ENCODE measurements at places on chromosomes 6 and 20.
A peak's percentile ranks its signal among the peaks of the same experiment; 100 is the strongest.

GRCh38 chr6:167444602-167445346 is 119.9 kb downstream of the TTLL2 start:
- DNase-seq, result no peak

GRCh38 chr20:40765814-40766480 is 76.9 kb upstream of the MAFB start:
- DNase-seq, result no peak

DNA sequence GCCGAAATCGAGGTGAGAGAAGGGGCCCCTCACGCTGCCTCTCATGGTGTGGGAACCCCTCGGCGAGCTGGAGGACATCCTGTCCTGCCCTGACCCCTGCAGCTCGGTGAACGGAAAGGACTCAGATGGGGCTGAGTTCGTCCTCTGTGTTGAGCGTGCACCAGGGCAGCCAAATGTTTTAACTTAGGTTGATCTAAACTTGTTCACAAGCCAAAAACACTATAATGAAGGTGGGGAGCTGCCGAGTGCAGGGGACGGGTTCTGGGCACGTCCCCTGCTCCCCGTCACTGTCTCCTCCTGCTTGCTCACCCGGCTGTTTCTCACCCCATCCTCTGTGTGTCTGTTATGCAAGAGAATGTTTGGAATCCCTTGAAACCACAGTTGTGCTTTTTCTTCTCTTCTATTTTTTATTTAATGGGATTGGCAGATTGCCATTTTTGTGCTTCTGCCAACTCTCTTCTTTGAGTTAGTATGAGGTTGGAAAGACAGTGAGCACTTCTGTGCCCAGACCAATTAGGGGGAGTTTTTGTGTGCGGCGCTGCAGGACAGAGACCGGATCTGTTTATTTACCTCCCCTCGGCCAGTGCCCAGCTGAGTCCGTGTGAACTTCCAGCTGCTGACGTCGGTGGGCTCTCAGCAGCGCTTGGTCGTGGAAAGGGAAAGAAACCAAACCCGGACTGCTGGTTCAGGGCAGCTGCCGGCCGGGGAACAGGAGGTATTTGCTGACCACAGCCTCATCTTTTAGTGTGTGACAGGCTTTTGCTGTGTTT is 158.1 kb downstream of the DTNBP1 start:
- no peak for DNase-seq

- no peak for DNase-seq
Observed at GRCh38 chr6:169380493-169380892, 126.8 kb upstream of the THBS2 start.

GRCh38 chr20:38602185-38602581 is 574 bp downstream of the ARHGAP40 start:
- no peak for DNase-seq

DNA sequence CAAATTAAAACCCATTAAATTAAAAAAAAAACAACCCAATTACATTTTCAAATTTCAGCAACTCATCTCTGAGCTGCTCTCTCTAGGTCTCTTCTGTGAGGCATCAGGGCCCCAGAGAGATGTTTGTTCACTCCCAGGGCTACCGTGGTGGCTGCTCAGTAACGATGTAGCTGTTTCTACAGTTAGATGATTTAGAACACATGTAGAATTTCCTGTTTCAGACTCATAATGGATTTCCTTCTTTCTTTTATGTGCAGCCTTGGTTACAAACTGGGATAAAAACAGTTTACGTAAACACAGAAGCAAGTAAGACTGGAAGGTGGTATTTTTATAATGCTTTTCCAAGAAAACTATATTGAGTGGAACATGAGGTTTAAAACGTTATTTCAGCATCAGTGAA is 116.1 kb upstream of the CCN2 start:
- DNase-seq, result no peak

DNA sequence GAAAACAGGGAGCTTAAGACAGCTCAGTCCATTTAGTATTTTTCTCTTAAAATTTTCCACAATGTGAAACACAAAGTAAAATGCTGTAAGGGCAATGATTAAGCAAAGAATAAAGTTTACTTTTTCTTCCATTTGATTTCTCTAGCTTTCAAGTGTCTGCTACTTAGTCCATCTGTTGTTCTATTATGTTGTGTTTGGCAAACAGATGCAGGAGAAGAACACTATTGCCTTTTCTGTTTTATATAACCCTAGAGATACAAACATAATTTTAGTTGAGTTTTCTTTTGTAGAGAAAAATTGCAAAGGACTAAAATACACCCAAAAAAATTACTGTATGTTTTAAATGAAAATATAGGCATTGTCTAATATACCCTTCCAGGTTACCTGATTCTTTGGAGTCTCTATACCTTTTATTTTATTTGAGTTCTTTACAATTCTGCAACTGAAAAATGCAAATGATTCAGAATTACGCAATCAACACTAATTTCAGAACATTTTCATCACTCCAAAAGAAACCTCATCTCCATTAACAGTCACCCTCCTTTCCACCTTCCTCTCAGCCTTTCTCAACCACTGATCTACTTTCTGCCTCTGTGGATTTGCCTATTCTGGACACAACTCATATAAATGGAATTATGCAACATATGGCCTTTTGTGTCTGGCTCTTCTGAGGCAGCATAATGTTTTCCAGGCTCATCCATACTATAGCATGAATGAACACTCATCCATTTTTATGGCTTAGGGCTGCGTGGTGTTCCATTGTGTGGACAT is 96.9 kb downstream of the MKKS start:
- no peak for DNase-seq

DNA sequence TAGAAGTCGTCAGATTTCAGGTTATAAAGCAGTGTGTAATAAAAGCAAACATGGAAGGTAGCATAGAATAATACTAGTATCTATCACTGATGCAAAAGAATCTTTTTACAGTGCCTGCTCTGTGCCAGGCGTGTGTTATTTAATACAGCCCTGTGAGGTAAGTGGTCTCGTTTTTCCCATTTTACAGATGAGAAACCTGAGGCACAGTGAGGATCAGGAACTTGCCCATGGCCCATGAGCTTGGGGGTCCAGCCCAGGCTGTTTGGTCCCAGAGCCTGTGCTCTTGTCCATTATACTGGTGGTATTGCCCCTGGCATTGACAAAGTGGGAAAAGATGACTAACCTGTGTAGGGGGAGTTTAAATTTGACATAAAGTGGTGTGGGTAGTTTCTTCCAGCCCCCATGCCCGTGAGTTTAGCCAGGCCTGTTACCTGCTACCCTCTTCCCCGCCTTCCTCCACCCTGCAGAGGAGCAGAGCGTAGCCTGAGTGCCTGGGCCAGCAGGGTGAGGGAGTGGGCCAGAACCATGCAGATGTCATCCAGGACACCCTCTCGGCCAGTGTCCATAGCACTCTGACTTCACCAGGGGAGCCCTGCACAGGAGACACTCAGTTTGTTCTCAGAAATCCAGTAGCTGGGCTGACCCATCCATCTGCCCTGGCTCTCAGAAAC is 16.6 kb downstream of the WRNIP1 start:
- no peak for DNase-seq

GRCh38 chr6:168834801-168835200 is 393.8 kb downstream of the SMOC2 start:
- no peak for DNase-seq

- DNase-seq, result no peak
Observed at GRCh38 chr6:167341038-167341583, 16.2 kb downstream of the TTLL2 start.

DNA sequence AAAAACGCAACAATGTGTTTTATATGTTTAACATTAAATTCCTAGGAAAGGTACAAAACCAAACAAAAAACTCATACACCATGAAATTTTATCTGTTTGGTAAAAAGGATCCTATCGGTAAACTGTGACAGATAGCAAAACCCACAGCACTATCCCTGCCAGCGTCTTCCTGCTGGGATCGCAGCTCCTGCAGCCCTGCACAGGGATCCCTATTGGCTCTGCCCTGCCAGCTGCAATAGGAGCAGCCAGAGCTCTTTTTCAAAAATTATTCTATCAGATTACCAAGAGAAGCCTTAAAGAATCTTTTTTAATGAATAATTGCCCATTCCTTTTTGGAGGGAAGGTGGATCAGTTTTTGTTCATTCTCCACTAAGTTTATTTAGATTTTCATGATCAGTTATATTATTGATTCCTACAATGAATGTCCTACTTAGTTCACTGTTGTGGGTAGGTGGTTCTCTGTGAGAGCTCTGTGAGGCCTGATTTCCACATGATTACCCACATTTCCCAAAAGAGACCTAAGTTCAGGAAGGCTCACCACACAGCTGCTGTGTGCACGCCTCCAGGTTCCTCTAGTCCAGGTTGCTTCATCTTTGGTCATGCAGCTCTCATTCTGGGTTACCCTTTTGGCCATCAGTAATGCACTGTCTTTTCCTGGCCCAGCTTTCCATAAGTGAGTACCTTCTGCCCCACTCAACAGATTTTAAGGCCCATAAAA is 293.8 kb downstream of the FRK start:
- DNase-seq, result no peak

GRCh38 chr6:127959869-127960268 is 59.0 kb upstream of the THEMIS start:
- DNase-seq, result no peak

DNA sequence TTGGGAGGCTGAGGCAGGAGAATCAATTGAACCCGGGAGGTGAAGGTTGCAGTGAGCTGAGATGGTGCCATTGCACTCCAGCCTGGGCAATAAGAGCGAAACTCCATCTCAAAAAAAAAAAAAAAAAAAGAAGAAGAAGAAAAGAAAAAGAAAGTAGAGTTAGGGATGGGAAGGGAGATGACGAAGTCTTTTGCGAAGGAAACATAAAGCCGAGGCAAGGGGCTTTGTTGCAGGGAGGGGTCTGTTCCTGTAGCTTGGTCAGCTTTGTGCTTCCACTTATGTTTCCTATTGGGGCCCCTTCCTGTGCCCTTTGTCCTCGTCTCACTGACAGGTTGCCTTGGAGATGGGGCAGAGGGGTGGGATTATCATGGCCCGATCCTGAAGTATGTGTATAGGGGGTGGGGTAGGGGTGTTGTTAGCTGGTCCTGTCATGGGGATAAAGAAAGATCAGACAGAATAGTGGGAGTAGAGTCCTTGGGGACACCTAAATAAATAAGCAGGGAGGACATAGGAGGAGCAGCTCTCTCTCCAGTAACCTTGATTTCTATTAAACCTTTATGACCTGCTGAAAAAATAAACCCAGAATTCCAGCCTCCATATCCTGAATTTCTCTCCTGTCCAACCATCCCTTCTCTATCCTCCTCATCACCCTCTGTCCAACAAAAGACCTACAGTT is 1.1 kb upstream of the CLIC1 start:
- no peak for DNase-seq

GRCh38 chr6:87391334-87391733 is 16.4 kb upstream of the CFAP206 start:
- DNase-seq, result no peak

DNA sequence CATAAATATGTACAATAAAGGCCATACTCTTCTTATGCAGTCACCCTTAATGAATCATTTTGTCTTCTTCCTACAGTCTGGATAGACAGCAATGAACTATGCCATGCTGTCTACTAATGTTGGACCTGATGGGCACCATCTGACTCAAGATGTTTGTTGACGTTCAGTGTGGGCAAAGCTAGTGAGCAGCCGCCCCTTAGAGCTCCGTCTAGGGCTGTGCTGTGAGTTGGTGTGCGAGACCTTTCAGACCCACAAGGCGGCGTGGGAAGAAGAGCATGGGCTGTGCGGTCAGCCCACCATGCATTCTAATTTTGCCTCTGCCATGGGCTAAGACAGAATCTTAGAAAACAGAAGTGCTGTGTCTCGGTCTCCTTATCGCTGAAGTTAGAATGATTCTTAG is 829.4 kb downstream of the QKI start:
- DNase-seq, result no peak

DNA sequence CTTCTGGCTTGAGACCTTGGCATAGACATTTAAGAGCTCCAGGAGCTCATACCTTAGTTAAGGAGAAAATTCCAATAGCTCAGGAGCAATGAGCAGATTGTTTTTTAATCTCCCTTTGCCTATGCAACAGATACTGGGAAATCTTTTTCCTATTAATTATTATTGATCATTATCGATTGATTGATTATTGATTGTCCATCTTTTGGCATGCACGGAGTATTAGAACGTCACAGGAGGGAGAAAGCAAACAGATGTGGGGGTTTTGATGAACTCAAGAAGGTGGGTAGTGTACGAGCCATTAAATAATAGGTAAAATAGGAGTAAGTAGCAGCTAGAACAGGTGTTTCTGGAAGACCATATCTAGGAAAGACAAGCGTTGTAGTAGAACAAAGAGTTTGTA is 205.0 kb downstream of the DOK5 start:
- DNase-seq, result no peak

DNA sequence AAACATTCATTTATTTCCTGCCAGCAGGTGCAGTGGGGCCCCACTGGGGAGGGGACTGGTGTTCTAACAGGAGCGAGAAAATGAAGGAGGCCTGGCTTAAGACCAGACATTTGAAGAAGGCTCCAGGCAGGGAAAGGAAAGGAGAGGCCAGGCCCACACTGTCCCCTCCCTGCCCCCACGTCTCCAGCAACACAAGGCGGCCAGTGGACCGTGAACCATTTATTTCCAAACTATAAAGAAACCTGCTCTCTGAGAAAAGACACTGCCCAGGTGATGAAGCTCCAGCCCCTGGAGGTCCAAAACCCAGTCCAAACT is 41.4 kb upstream of the CDH22 start:
- DNase-seq, result no peak

- DNase-seq, result no peak
Observed at GRCh38 chr20:2741463-2741862, 48.9 kb downstream of the EBF4 start.

DNA sequence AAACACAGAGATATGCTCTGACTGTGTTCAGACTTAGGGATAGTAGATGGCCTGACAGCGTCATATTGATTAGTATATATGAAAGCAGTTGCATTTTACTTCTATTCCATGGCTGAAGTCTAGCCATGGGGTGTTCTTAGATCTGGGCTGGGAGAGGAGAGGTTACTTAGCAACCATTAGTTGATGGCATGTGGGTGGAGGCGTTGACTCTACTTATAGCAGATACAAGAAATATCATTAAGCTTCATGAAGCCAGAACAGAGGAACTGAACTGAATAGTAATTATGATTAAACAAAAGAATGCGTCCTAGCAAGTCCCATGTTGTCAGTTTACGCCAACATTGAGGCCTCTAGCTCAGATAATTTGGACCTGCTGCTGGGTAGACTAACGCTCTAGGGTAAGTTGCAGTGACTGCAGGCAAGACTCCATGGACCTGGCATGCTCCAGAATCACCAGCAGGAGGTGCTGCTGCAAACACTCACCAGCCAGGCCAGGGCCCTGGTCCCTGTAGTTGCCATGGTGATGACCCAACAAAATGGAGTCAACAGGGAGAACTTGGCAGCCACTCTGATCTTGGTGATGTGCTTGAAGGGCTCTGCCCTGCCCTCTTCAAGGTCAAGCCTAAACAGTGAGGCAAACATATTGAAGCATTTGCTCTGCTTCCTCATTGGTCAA is 477.3 kb downstream of the PREX1 start:
- no peak for DNase-seq

GRCh38 chr20:19074828-19075516 is 137.5 kb upstream of the SLC24A3 start:
- DNase-seq, result peak; percentile 20

DNA sequence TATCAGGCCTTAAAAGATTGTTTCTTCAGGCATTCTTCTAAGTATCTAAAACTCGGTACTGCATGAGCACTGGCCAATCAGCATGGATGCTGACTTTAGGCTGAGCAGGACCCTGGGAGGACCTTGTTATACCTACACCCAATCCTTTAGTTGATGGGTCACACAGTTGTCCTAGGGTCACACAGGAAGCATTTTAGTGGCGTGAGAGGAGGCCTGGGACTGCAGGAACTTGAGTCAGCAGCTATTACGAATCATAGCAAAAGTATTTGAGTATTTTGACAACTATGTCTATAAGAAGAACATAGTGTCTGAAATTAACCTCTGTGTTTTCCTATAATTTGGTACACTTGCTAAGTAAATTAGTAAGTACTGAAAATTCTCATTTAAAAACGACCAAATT is 741.4 kb downstream of the HACE1 start:
- DNase-seq, result no peak
